ENCODE measurements at places on chromosomes 12 and 14. TPM values are rescaled to one million over a fixed set of nuclear protein-coding genes. Genes with fewer than 3 reads are reported as not detected.

Gene KIF26A
- total RNA-seq, result 6.1 TPM

Gene CEBPE
- not detected for total RNA-seq

Gene FRMD6
- total RNA-seq, result 112 TPM

Gene SLC6A13
- not detected for total RNA-seq

Gene MANSC4
- total RNA-seq, result not detected

Gene RFLNA
- total RNA-seq, result 1.1 TPM

Gene KERA
- total RNA-seq, result not detected

Gene ALKBH1
- 16.0 TPM for total RNA-seq

Gene AICDA
- not detected for total RNA-seq

Gene ESR2
- 14.5 TPM for total RNA-seq

Gene AGAP2
- 2.8 TPM for total RNA-seq

Gene ARHGDIB
- total RNA-seq, result 264 TPM

Gene ANKRD33
- total RNA-seq, result not detected

Gene ALG10
- 9.6 TPM for total RNA-seq

Gene SERPINA4
- total RNA-seq, result not detected

Gene FOXG1
- not detected for total RNA-seq

Gene LRP1-AS
- not detected for total RNA-seq

Gene PMEL
- total RNA-seq, result 5.8 TPM

Gene ALDH1L2
- 19.1 TPM for total RNA-seq

Gene DNAI7
- total RNA-seq, result 1.5 TPM

Gene IQSEC3
- total RNA-seq, result 4.3 TPM

Gene PLEK2
- total RNA-seq, result 21.7 TPM

Gene NPFF
- total RNA-seq, result not detected
